ENCODE measurements at places on chromosomes 6 and 20. TPM values are rescaled to one million over a fixed set of nuclear protein-coding genes. Genes with fewer than 3 reads are reported as not detected.

- no peaks in the 10 kb centered on the region for H3K4me1 ChIP-seq
- DNase-seq, result no peak
- H3K4me3 ChIP-seq, result no peak overlapping the region
- H3K27me3 ChIP-seq, result no peaks in the 10 kb centered on the region
- no peak overlapping the region for H3K27ac ChIP-seq
Observed at GRCh38 chr6:93523365-93523764, 104.0 kb upstream of the EPHA7 start.

DNA sequence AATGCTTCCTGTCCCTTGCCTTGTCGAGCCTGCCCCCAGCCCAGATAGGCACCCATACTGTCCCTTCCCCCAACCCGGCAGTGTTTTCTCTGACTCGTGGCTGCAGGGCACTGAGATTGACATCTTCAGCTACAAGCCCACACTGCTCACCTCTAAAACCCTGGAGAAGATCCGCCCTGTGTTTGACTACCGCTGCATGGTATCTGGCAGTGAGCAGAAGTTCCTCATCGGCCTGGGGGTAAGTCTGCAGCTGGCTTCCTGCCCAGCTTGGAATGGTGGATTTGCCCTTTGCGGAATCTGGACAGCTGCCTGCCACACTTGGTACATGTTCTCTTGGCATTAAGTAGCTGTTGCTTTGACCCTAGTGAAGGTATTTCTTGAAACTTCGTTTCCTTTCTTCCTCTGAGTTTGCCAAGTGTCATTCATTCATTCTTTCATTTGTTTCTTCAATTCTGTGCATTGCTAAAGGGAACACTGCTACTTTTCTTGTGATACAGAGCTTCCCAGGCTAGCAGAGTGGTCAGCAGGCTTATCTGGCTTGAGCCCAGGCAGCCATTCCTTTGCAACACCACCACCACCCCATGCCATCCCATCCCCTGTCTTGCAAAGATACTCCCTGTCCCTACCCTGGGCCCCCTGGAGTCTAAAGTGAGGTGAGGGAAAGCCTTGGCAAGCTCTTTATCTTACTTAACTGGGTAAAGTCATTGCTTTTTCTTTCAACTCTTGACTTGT is 26.2 kb downstream of the CCDC167 start:
- H3K27ac ChIP-seq, result no peak overlapping the region
- no peak overlapping the region for H3K4me3 ChIP-seq
- H3K27me3 ChIP-seq, result no peaks in the 10 kb centered on the region
- peaks cover 4% of the 10 kb centered on the region for H3K36me3 ChIP-seq
- no peak for DNase-seq
- H3K4me1 ChIP-seq, result no peaks in the 10 kb centered on the region

DNA sequence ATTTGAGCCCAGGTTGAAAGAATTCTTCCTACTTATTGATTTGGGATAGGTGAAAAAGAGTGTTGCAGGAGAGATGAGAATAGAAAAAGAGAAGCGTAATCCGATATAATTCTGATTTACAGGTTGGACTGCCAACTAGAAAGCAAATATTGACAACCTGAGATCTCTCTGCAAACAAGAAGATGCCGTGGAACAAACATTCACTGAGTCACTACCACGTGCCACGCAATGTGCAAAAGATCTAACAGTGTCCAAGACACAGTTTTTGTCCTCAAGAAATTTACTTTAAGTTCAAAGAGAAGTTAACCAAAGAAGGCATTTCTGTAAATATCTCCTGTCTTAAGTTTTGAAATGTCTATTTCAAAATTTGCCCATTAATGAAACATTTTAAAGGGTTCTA is 578.0 kb upstream of the ARID1B start:
- no peaks in the 10 kb centered on the region for H3K4me1 ChIP-seq
- no peak for DNase-seq
- H3K36me3 ChIP-seq, result no peaks in the 10 kb centered on the region
- H3K4me3 ChIP-seq, result no peak overlapping the region
- H3K27me3 ChIP-seq, result no peaks in the 10 kb centered on the region

- no peak for DNase-seq
- H3K27ac ChIP-seq, result peak overlapping the region; percentile 12
- peaks cover 24% of the 10 kb centered on the region for H3K4me1 ChIP-seq
- peaks cover 5% of the 10 kb centered on the region for H3K36me3 ChIP-seq
- H3K4me3 ChIP-seq, result no peak overlapping the region
Observed at GRCh38 chr20:35637276-35637675, 21.6 kb downstream of the SPAG4 start.

- H3K27me3 ChIP-seq, result no peaks in the 10 kb centered on the region
- no peak overlapping the region for H3K27ac ChIP-seq
- H3K4me3 ChIP-seq, result no peak overlapping the region
- H3K36me3 ChIP-seq, result no peaks in the 10 kb centered on the region
- no peaks in the 10 kb centered on the region for H3K4me1 ChIP-seq
Observed at GRCh38 chr6:29760328-29760727, 37.1 kb downstream of the HLA-F start.

DNA sequence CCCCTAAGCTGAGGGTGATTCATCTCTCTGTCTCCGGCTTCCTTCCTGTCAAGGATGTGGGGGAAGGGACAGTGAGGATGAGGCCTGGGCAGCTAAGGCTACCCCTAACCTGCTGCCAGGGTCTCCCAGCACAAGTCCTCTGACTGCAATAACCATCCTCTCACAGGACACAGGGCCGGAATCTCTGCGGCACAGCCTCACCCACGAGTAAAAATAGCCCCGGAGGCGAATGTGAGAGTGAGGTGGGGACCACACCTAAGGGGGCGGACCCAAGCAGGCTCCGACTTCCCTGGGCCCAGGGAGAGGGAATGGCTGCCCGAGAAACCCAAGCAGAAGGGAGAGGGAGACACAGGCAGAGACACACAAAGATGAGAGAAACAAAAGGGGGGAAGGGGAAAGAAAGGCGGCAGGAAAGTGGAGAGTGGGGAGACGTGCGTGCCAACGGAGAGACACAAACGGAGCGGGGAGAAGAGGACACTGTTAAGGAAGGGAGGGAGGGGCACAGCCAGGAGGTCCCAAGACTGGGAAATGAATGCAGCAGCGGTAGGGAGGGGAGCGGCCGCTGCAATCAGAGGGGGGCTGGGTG is 1.4 kb downstream of the CLIC1 start:
- H3K36me3 ChIP-seq, result peaks cover 4% of the 10 kb centered on the region
- peak overlapping the region; percentile 71 for H3K4me3 ChIP-seq
- peaks cover 34% of the 10 kb centered on the region for H3K4me1 ChIP-seq
- no peaks in the 10 kb centered on the region for H3K27me3 ChIP-seq
- H3K27ac ChIP-seq, result peak overlapping the region; percentile 98
- peak; percentile 51 for DNase-seq

DNA sequence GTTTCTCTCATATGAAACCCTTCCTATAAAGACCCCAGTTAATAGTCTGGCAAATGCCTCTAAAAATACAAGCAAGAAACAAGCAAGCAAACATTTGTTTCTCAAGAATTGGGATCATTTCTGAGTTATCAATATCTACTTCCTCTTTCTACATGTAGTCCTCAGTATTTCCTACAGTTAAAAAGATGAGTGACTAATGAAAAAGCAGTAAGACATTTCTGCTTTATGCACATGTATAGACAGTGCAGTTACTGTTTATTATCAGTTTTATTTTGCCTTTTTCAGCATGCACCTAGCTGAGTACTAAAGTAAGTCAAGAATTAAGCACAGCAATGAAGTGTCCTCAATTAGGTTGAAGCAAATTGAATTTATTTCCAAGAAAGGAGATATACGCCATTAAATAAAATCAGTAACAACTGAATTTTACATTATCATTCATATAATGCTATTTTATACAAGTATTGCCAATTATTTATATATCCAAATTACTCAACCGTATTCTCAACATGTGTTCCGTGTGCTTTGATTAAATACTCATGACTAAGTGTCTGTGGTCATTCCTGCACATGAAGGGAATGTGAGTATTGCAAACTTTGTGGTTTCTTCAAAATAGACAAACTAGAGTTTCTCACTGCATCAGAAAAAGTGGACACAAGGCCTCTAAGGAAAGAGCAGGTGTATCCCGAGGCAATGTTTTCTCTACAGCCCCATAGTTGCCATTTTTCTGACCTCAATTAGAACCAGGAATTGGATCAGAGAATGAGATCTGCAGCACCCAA is 159.3 kb upstream of the MARCKS start:
- no peak for DNase-seq
- H3K4me1 ChIP-seq, result peaks cover 25% of the 10 kb centered on the region
- H3K27ac ChIP-seq, result no peak overlapping the region
- no peaks in the 10 kb centered on the region for H3K27me3 ChIP-seq
- no peaks in the 10 kb centered on the region for H3K36me3 ChIP-seq

DNA sequence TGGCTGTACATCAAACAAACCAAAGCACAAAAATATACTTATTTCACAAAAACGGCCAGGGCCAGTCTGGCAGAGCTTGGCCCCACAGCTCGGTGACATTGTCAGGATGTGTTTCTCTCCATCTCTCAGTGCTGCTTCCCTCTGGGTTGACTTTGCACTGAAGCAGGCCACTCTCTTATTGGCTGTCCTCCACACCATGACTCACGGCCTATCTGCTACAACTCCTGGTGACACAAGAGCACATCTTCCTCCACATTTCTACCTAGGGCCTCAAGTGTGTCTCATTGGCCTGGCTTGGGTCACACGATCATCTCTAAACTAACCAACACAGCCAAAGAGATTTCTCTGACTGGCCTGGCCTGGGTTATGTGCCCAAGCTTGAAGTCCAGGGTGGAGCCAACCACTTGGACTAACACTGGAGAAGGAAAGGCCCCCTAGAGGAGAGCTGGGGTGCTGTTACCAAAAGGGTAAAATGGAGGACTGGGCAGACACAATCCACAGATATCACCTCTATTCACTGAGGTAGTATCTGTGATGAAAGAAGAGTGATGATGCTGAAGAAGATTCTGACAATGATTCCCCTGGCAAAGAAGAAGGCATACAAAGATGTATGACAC is 159.8 kb upstream of the TSHZ2 start:
- peak; percentile 33 for DNase-seq
- H3K4me3 ChIP-seq, result no peak overlapping the region
- no peaks in the 10 kb centered on the region for H3K27me3 ChIP-seq

DNA sequence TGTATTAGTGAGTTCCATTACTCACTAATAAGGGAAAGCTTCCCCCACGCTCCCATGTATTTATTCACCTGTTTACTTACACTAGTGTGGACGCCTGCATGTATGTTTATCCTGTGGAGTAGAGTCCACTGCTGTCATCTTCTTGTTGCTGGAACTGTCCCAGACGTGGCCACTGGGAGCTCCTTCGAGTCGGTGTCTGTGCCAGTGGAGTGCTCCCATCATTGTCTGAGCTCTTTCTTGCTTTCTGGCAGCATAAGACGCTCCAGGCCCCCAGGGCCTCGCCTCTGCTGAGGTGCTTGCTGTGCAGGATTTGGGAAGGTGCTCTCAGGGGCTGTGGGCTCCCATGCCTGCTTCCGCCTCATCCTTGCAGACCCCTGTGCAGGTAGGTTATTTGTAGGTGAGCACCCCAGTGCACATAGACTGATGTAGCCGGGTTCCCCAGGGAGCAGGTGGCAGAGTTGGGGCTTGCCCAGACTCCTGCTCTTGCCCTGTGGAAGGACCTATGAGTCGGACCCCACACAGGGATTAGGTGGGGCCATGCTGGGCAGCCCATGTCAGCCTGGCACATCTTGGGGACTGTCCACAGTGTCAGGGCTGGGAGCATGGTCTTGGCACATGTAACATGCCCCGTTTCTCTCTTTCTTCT is 16.6 kb downstream of the PHACTR3 start:
- H3K4me3 ChIP-seq, result no peak overlapping the region
- no peaks in the 10 kb centered on the region for H3K27me3 ChIP-seq
- no peak for DNase-seq
- H3K27ac ChIP-seq, result no peak overlapping the region
- H3K4me1 ChIP-seq, result no peaks in the 10 kb centered on the region

GRCh38 chr6:79604583-79605037 is 26.5 kb upstream of the SH3BGRL2 start:
- H3K27ac ChIP-seq, result peak overlapping the region; percentile 80
- no peak overlapping the region for H3K4me3 ChIP-seq
- no peaks in the 10 kb centered on the region for H3K36me3 ChIP-seq
- H3K27me3 ChIP-seq, result no peaks in the 10 kb centered on the region
- DNase-seq, result peak; percentile 82
- peaks cover 96% of the 10 kb centered on the region for H3K4me1 ChIP-seq

DNA sequence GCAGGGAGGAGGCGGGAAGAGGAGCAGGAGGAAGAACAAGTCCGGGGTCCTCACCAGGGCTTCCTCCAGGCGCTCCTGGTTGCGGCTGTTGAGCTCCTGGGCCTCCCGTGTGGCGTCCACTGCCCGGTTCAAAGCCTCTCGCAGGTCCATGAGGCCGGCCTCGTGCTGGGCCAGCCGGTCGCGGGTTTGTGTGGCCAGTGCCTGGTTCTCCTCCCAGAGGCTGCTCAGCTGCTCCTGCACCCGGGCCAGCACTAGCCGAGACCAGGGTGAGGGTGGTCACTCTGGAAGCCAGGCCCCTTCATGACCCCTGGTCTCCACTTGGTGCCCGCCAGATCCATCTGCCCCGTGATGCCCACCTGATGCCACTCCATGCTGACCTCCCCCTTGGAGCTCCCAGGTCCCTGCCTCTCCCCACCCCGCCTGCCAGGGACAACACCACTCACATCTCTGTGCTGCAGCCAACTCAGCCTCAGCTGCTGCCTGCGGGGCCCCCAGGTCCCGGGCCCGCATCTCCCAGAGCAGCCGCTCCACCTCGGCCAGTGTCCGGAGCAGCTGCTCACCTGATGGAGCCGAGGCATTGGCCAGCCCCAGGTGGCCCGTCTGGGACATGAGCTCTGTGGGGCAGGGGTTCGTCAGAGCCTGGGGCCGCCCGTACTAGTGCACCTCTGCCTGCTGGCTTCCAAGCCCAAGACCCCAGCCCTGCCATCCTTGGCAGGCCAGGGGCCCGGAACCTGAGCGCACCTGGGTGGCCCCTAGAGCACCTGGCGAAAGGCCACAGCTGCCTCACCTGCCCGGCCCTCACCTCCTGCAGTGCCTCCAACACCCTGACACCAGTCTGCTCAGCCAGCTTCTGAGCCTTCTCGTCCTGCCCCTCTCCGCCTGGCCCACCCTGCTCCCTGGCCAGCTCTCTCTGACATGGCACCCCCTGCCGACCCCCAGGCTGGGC is 15.9 kb downstream of the ADRM1 start:
- H3K4me3 ChIP-seq, result no peak overlapping the region
- peak overlapping the region; percentile 71 for H3K27ac ChIP-seq

GRCh38 chr20:46085179-46085851 is 4.4 kb downstream of the NCOA5 start:
- H3K36me3 ChIP-seq, result no peaks in the 10 kb centered on the region
- H3K27me3 ChIP-seq, result no peaks in the 10 kb centered on the region
- DNase-seq, result peak; percentile 72
- H3K27ac ChIP-seq, result peak overlapping the region; percentile 4
- peaks cover 30% of the 10 kb centered on the region for H3K4me1 ChIP-seq

Gene SCRT2
- total RNA-seq, result not detected

Gene ROS1
- total RNA-seq, result 0.16 TPM

Gene OTOR
- not detected for total RNA-seq

Gene CALHM4
- total RNA-seq, result 3.4 TPM

Gene BANF2
- 2.1 TPM for total RNA-seq

Gene ELOVL4
- total RNA-seq, result 0.56 TPM

All from Caco-2 (cell line).